Kidney (tissue), 22 donors: ENCODE measurements at places on chromosomes 13 and 19. TPM values are rescaled to one million over a fixed set of nuclear protein-coding genes. Genes with fewer than 3 reads are reported as not detected.
A peak's percentile ranks its signal among the peaks of the same experiment; 100 is the strongest.

DNA sequence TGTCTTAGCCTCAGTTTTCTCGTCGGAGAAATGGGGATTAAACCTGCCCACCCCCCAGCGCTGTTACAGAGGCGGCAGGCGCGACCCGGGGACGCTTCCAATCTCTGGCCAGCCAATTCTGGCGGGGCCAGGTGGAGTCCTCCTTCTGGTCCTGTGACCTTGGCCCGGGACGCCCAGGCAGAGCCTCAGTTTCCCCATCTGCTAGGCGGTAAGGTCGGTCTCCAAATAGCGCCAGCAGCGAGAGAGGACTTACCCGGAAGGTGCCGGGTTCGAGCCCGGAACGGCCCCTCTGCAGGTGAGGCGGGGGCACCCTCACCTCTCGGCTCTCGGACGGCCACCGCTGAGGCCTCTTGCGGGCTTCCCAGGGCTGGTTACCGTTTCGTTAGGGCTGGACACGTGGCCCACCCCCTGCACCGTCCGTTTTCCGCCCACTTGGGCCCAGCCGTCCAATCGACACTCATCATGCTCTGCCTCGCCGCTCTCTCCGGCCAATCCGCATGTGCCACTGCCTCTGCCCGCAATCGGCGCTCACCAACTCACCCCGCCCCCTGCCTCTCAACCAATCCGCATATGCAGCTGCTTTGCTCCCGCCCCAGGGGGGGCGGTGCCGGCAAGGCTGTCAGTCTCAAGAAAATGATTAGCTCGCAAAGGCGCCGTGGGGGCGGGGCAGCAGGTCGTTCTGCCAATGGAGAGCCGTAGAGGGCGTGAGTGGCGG is at the start of gene ISOC2:
TSS of gene ISOC2 (minus strand) at position 384 of the 715 bp plus-strand sequence. CDS start 5,156 bp downstream, outside the sequence.
- H3K4me3 ChIP-seq = peak within 1 kb of the TSS; percentile 94
- peaks cover 5% of the 10 kb centered on the region for H3K4me1 ChIP-seq
- peak; percentile 100 for DNase-seq

DNA sequence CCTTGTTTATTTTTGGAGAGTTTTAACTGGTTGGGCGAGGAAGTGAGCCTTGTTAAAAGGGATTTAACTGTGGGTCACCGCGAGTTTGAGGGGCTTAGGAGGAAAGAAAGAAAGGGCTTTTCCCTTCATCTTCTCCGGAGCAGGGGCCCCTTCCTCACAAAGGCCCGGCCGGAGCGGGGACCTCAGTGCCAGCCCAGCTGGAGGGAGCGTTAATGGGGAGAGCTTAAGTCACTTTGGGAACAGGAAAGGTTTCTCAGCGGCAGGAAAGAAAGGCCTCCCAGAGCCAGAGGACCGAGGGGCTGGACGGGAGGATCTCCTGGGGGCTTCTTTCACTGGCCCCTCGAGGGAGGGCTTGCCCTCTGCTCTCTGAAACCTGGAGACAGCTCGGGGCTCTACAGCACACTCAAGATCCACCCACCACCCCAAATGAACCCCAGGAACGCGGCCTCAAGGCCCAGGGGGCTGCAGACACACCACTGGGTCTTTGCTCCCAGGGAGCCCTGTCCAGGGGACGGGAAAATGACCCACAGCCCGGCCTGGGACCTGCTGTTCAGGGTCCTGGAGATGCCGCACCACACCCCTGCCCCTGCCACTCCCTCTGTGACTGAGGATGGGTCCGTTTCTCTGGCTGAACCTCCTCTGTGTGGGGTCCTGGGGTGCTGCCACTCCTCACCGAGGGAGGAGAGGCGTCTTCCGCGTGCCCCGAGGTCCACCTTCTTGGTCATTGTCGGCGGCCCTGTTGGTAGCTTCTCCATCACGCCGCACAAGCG is 128.3 kb downstream of the URI1 start:
- H3K27me3 ChIP-seq = no peaks in the 10 kb centered on the region
- no peak overlapping the region for H3K4me3 ChIP-seq
- no peaks in the 10 kb centered on the region for H3K36me3 ChIP-seq
- no peaks in the 10 kb centered on the region for H3K4me1 ChIP-seq
- H3K27ac ChIP-seq = no peak overlapping the region

- DNase-seq = peak; percentile 68
- H3K4me3 ChIP-seq = no peak overlapping the region
- peaks cover 12% of the 10 kb centered on the region for H3K4me1 ChIP-seq
Measured at GRCh38 chr19:51103926-51104341, 4.3 kb downstream of the CTU1 start.

DNA sequence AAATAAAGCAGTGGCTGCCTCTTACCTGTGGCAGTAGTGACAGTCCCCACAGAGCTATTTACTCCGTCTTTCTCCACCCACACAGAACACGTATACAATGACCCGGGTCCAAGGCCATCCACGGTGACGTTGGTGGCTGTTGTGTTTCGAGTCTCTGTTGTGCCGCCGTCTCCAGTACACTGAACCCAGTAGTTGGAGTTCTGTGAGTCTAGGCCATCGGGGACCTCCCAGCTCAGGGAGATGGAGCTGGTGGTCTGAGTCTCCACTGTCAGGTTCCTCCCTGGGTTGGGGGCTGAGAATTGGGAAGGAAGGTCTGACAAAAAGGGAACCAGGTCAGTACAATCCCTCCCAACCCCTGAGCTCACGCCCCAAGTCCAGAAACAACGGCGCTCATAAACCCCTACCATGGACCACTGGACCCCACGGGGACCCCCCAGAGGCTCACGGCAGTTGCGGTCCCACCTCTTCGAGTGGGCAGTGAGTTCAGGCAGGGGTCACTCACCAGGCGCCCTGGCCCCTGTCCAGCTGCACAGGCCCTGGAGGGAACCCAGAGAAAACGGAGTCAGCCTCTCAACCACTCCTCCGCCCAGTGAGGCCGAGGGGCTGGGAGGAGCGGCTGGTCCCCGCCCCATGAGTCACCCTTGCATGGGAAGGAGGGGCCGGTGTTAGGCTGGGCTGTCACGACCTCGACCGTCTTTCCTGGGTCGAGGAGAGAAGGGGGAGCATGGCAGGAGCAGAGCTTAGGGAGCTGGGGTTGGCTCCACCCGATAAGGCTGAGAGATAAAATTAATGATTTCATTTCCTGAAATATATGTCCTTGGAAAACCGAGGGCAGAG is 2.4 kb downstream of the PTPRH start:
- no peaks in the 10 kb centered on the region for H3K4me1 ChIP-seq
- no peaks in the 10 kb centered on the region for H3K36me3 ChIP-seq
- no peak overlapping the region for H3K4me3 ChIP-seq
- no peak overlapping the region for H3K27ac ChIP-seq
- peak; percentile 72 for DNase-seq
- no peaks in the 10 kb centered on the region for H3K27me3 ChIP-seq

GRCh38 chr13:23909606-23910005 is 12.3 kb upstream of the C1QTNF9B start:
- H3K27me3 ChIP-seq = no peaks in the 10 kb centered on the region
- H3K27ac ChIP-seq = no peak overlapping the region

DNA sequence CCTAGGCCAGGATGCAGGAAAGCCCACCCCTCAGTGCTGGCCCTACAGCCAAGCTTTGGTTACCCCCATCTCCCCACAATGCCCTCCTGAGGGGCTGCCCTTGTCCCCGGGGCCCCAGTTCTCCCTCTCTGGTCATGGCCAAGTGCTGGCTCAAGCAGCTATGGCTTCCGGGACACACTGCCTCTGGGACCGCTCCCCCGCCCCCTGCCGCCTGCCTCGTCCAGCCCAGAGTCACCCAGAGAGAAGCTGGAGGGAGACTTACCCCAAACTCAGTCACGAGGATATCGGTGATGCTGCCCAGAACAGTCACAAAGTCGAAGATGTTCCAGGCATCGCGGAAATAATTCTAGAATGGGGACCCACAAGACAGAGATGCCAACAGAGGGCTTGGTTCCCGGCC is 94.7 kb downstream of the IER2 start:
- no peaks in the 10 kb centered on the region for H3K27me3 ChIP-seq
- H3K4me3 ChIP-seq = no peak overlapping the region
- no peak overlapping the region for H3K27ac ChIP-seq
- no peaks in the 10 kb centered on the region for H3K36me3 ChIP-seq
- H3K4me1 ChIP-seq = no peaks in the 10 kb centered on the region

DNA sequence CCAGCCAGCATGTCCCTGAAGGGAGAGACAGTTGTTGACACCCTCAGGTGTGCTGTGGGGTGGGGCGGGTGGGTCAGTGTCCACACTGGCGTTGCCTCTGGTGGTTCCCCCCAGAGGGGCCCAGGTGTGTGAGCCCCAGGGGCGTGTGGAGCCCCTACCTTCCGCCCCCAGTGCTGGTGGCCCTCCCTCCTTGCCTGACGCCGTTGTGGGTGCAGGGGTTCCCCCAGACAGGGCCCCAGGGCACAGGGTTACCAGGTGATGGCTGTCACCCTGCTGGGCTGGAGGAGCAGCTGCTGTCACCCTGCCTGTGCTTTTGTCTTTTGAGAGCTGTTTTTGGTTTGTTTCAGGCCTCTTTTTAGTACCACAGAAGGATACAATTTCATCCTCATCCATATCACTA is 27.2 kb downstream of the ATP4B start:
- H3K27me3 ChIP-seq = no peaks in the 10 kb centered on the region
- H3K36me3 ChIP-seq = peaks cover 12% of the 10 kb centered on the region
- no peak for DNase-seq
- H3K4me3 ChIP-seq = no peak overlapping the region

- H3K36me3 ChIP-seq = no peaks in the 10 kb centered on the region
- no peaks in the 10 kb centered on the region for H3K27me3 ChIP-seq
- DNase-seq = no peak
- H3K4me1 ChIP-seq = no peaks in the 10 kb centered on the region
- H3K4me3 ChIP-seq = no peak overlapping the region
Measured at GRCh38 chr19:31761281-31761913, 412.2 kb upstream of the TSHZ3 start.

DNA sequence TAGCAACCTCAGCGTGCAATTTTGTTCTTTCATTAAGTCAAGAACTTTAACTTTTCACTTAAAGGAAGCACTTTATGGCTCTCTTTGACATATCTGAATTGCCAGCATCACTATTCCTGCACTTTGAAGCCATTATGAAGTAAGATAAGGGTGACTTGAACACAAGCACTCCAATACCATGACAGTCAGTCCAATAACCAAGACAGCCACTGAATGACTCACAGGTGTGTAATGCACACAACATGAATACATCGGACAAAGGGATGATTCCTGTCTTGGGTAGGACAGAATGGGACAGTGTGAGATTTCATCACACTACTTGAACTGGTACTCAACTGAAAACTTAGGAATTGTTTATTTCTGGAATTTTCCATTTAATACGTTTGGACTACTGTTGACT is 233.7 kb upstream of the IPO5 start:
- no peak overlapping the region for H3K27ac ChIP-seq
- no peaks in the 10 kb centered on the region for H3K36me3 ChIP-seq
- H3K4me1 ChIP-seq = no peaks in the 10 kb centered on the region
- no peak for DNase-seq
- H3K4me3 ChIP-seq = no peak overlapping the region
- H3K27me3 ChIP-seq = no peaks in the 10 kb centered on the region

DNA sequence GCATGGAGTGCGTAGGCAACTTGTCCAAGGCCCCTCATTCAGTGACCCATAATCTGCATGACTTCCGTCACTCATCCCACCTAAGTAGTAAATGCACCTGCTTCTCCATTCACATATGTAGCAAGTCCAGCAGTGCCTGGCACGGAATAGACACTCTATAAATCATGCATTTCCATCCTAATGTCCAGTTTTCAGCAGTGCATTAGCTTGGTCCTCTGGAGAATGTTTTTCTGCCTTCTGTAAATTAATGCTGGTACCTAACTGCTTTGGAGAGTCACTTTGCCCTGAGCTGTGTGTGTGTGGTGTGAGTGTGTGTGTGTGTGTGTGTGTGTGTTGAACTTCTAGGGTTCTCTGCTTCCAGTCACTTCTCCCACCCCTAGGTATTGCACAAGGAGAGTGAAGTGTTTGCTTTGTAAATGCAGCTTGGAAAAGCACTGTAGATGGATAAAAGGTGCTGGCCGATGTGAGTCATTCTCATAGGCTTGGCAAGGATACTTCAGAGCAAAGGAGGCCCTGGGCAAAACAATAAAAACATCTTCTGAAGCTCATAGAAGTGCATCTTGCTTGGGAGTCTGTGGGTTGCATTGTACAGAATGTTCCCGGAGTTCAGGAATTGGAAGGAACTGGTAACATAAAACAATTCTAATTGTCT is 181.8 kb downstream of the KATNAL1 start:
- no peak overlapping the region for H3K4me3 ChIP-seq
- no peaks in the 10 kb centered on the region for H3K4me1 ChIP-seq
- no peaks in the 10 kb centered on the region for H3K36me3 ChIP-seq
- H3K27ac ChIP-seq = no peak overlapping the region
- no peaks in the 10 kb centered on the region for H3K27me3 ChIP-seq

DNA sequence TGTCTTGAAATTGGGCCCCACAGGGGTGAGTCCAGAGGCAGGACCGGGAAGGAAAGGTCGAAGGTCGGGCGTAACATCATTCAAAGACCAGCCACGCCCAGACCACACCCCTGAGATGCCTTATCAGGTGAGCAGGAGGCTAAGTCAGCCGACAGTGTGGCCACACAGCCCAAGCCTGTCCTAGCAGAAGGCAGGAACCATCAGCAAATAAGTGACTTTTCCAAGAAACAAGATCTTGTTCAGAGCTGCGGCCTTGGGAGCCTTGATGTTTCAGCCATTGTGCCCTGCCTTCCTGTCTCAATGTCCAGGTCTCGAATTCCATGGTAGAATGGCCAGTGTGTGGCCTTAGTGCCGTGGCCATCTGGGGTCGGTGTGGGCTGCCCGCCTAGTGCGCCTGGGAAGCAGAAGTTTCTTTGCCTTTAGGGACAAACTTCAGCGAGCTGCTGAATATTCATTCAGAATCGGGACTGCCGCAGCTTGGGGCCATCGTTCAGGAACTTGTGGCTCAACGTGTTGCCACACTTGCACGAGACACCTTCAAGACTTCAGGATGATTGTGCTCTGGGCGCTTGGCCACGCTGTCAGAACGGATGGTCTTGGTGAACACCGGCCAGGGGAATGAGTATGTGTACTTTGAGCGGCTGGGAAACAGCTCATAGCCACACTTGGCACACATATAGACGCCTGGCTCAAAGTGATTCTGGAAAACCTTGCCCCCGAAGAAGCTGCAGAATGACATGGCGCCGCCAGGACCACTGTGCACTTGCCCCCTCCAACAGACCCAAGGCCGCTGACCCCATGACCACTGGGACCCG is 6.1 kb upstream of the IFNL4 start:
- H3K27me3 ChIP-seq = no peaks in the 10 kb centered on the region
- H3K36me3 ChIP-seq = no peaks in the 10 kb centered on the region
- H3K27ac ChIP-seq = no peak overlapping the region
- DNase-seq = no peak

DNA sequence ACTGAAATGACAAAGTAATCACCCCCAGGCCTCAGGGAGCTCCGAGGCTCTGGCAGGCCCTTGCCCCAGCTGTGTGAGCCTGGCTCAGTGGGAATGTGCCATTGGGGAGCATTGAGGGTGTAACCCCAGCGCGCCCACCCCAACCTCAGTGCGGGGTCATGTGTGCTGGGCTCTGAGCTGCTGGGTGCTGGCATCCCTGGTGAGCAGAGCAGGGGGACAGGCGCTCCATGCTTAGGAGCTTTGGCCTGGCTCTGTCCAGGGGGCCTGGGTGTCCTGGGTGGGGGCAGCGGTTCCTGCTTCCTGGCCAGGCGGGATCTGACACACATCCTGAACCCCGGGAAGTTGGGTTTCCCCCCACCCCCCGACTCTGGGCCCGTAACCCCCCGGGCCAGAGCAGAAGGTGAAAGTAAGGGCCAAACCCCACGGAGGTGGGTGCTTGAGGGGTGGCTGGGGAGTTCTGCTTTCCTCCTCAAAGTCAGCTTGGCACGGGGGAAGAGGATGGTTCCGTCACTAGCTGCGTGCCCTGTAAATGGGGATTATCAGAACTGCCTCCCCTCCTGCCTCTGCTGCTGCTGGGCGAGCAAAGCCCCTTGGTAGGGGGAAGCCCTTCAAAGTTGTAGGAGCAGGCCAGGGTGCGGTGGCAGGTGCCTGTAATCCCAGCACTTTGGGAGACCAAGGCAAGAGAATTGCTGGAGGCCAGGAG is 1.7 kb downstream of the LRP3 start:
- no peaks in the 10 kb centered on the region for H3K36me3 ChIP-seq
- H3K27ac ChIP-seq = no peak overlapping the region
- H3K4me3 ChIP-seq = peak overlapping the region; percentile 1
- peak; percentile 69 for DNase-seq

The RFPL4A gene
- 0.41 TPM for total RNA-seq
